ENCODE measurements at places on chromosomes 16 and 17.

DNA sequence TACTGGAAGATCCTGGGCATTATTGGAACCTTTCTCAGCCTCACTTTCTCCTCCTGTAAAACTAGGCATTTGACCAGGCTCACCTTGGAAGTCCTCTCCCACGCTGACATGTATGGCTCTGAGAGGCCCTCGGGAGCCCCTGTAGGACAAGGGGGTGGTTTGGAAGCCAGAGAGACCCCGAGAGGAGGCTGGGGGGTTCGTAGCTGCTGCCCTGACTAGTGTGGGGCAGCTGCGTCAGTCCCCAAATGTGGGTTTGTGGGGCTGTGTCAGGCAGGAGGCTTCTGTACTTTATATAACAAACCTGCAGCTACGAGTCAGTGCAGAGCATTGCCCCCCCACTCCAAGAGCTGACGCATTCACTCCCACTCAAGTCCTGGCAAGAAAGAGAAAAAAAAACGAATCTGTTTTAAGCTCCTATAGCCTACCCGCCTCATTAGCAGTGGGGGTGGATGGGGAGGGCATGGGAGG is 1.8 kb downstream of the CX3CL1 start:
- DNase-seq = no peak

GRCh38 chr16:25838724-25839186 is 147.0 kb downstream of the HS3ST4 start:
- peak; percentile 1 for DNase-seq

- peak; percentile 38 for DNase-seq
Observed at GRCh38 chr17:38428112-38428642, at the start of gene ARHGAP23. TSS of gene ARHGAP23 (plus strand) at chr17:38428464. CDS start at chr17:38428486, 22 bp downstream.

GRCh38 chr16:87404764-87405625 is 12.9 kb downstream of the MAP1LC3B start:
- no peak for DNase-seq

DNA sequence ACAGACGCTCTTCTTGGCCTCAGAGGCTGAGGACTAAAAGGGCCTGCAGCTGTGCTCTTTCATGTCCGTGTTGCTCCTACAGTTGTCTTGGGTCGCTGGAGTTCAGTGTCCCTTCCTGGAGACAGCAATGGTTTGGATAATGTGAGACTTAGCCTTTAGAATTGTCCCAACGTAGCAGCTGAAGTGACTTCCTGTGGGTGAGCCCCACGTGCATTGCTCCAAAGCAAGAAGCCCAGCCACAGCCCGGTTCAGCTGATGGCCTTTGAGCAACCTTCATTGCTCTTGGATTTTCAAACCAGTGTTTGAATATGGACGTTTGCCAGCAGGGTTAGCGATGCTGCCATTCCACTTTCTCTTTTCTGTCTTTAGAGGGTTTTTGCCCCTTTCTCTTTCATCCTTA is 19.7 kb downstream of the TMEM11 start:
- no peak for DNase-seq

- no peak for DNase-seq
Observed at GRCh38 chr17:46122486-46122871, 70.8 kb downstream of the KANSL1 start.

Measured in activated CD4-positive, alpha-beta T cell treated with anti-CD3 and anti-CD28 coated beads, Interleukin-2, amount 50 U/mL, for 1 hour (primary cell).